ENCODE measurements at places on chromosomes 13 and 19. TPM values are rescaled to one million over a fixed set of nuclear protein-coding genes. Genes with fewer than 3 reads are reported as not detected.

DNA sequence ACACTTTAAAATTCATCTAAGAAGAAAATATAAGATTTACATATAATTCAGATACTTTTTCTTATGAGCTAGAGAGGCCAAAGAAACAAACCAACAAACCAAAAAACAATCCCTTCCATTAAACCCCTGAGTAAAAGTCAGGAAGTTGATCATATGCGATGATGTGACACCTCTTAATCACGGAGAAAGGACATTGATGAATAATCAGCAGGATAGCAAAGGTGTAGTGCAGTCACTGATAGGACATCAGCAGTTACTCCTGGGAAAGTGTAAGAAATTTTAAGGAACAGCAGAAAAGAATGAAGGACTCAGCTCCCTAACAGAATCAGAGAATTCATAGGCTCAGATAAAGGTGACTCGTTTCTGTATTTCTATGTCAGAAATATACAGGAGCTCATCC lies 202.4 kb upstream of the EDNRB start:
- H3K4me3 ChIP-seq, result no peak overlapping the region
- H3K27ac ChIP-seq, result no peak overlapping the region
- peaks cover 24% of the 10 kb centered on the region for H3K27me3 ChIP-seq
- no peaks in the 10 kb centered on the region for H3K36me3 ChIP-seq
- no peak for DNase-seq

DNA sequence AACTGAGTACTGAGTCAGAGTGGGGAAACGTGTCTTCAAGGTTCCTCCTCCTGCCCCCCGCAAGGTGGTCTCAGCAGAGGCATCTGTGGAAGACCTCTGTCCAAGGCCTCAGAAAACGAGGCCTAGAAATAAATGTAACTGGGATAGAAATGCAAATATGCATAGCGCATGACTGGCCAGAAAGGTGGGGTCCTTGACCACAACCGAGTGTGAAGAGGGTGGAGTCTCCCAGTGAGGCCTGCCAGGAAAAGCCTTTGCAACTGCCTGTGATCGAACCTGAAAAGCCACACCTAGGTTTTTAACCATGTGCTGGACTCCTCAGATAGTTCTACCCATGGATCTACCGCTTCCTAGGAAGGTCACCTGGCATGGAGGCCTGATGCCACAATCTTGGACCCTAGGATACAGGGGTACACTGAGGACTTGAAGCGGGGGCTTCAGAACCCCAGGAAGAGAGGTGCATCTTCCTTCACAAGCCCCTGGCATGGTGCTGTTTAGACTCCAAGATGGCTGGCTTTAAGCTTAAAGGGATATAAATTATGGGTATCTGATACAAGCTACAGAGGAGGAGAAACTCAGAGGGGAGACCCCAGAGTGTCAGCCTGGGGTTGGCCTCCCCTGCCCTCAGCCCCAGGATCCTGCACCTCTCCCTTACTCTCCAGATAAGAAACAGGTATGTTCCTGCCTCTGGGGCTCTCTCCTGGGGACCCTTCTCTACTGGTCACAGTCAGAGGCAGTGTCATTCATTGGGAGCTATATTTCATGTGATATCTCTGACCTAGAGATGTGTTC lies 18.3 kb upstream of the SIGLEC6 start:
- no peak for DNase-seq
- H3K27me3 ChIP-seq, result peaks cover 65% of the 10 kb centered on the region
- no peaks in the 10 kb centered on the region for H3K36me3 ChIP-seq
- H3K27ac ChIP-seq, result no peak overlapping the region

GRCh38 chr19:33734913-33735312 lies 61.8 kb upstream of the KCTD15 start:
- no peaks in the 10 kb centered on the region for H3K4me1 ChIP-seq
- no peaks in the 10 kb centered on the region for H3K36me3 ChIP-seq
- no peak for DNase-seq

GRCh38 chr13:40145139-40145538 lies 489.7 kb downstream of the COG6 start:
- H3K36me3 ChIP-seq, result no peaks in the 10 kb centered on the region
- H3K27ac ChIP-seq, result no peak overlapping the region
- DNase-seq, result peak; percentile 6
- H3K27me3 ChIP-seq, result no peaks in the 10 kb centered on the region

GRCh38 chr13:32317716-32318465 lies 2.6 kb downstream of the BRCA2 start:
- no peaks in the 10 kb centered on the region for H3K27me3 ChIP-seq
- DNase-seq, result no peak
- H3K36me3 ChIP-seq, result peaks cover 32% of the 10 kb centered on the region
- H3K27ac ChIP-seq, result no peak overlapping the region
- no peak overlapping the region for H3K4me3 ChIP-seq
- H3K4me1 ChIP-seq, result peaks cover 10% of the 10 kb centered on the region

- peaks cover 19% of the 10 kb centered on the region for H3K27me3 ChIP-seq
- H3K4me3 ChIP-seq, result no peak overlapping the region
- peaks cover 16% of the 10 kb centered on the region for H3K36me3 ChIP-seq
- no peak for DNase-seq
- H3K4me1 ChIP-seq, result peaks cover 17% of the 10 kb centered on the region
Observed at GRCh38 chr19:38644719-38645118, 2.7 kb upstream of the ACTN4 start.

DNA sequence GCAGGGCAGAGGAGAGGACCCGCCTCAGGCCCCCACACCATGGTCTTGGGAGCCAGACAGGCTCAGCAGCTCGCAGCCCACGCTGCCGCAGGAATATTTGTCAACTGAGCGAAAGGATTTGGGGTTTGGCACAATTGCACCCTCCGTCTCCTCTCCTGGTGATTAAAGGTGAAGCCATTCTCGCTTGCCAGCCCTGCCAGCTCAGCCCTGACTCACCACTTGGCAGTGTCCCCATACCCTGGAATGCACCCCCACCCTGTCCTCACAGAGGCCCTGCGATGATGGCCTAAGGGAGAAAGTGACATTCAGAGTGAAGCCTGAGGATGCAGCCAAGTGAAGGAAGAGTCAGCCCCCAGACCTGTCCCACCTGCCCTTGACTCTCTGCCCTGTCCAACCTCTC lies 18.8 kb downstream of the CYTH2 start:
- H3K4me3 ChIP-seq, result no peak overlapping the region
- H3K36me3 ChIP-seq, result peaks cover 7% of the 10 kb centered on the region
- no peak for DNase-seq
- H3K27me3 ChIP-seq, result peaks cover 23% of the 10 kb centered on the region
- peaks cover 29% of the 10 kb centered on the region for H3K4me1 ChIP-seq
- no peak overlapping the region for H3K27ac ChIP-seq

GRCh38 chr13:34294483-34295129 lies 476.7 kb downstream of the RFC3 start:
- H3K27me3 ChIP-seq, result no peaks in the 10 kb centered on the region
- no peaks in the 10 kb centered on the region for H3K36me3 ChIP-seq
- DNase-seq, result no peak
- H3K27ac ChIP-seq, result no peak overlapping the region

- DNase-seq, result no peak
- no peaks in the 10 kb centered on the region for H3K36me3 ChIP-seq
- H3K27ac ChIP-seq, result no peak overlapping the region
- no peaks in the 10 kb centered on the region for H3K27me3 ChIP-seq
- H3K4me3 ChIP-seq, result no peak overlapping the region
Observed at GRCh38 chr13:105956921-105957320, 578.5 kb downstream of the EFNB2 start.

- no peak overlapping the region for H3K27ac ChIP-seq
- H3K27me3 ChIP-seq, result peaks cover 54% of the 10 kb centered on the region
- H3K36me3 ChIP-seq, result no peaks in the 10 kb centered on the region
- peaks cover 22% of the 10 kb centered on the region for H3K4me1 ChIP-seq
Observed at GRCh38 chr19:13008926-13009787, 13.9 kb downstream of the NFIX start.

ZNF471 gene
- 1.5 TPM for total RNA-seq

ZNF320 gene
- total RNA-seq, result 7.1 TPM

SYNE4 gene
- total RNA-seq, result 1.8 TPM

ZNF431 gene
- total RNA-seq, result 16.0 TPM

CBARP gene
- 0.46 TPM for total RNA-seq

NANOS3 gene
- 0.80 TPM for total RNA-seq

CAPS gene
- 1.9 TPM for total RNA-seq

LILRA2 gene
- total RNA-seq, result not detected
